ENCODE measurements at places on chromosomes 7 and 10.
A peak's percentile ranks its signal among the peaks of the same experiment; 100 is the strongest.

DNA sequence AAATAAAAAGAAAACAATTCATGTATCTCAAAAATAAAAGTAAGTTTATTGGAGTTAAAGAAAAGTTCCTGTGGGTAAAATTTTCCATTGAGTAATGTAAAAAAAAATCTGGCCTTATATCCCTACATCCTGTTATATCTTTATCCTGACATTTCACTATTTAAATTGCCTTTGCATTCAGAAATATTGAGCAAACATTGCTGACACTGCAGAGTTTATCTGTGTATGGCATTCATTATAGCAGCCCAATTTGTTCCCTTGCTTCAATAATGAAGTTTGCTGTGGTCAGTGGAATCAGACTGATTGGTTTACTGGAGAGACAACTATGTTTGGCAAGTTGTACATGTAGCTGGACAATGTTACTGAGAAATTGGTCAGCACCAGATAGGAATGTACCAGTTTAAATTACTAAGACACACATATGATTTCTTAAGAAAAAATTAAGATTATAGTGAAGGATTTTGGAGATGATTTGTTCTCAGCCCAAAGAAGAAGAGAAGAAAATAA lies 271.7 kb downstream of the ANKRD7 start:
- no peaks in the 10 kb centered on the region for H3K36me3 ChIP-seq
- H3K27ac ChIP-seq = no peak overlapping the region
- no peak for DNase-seq
- no peak overlapping the region for H3K4me3 ChIP-seq
- H3K4me1 ChIP-seq = no peaks in the 10 kb centered on the region
- no peaks in the 10 kb centered on the region for H3K27me3 ChIP-seq

GRCh38 chr10:28719789-28720436 lies 42.6 kb downstream of the BAMBI start:
- no peaks in the 10 kb centered on the region for H3K27me3 ChIP-seq
- no peaks in the 10 kb centered on the region for H3K36me3 ChIP-seq
- no peak overlapping the region for H3K4me3 ChIP-seq
- peak; percentile 41 for DNase-seq

DNA sequence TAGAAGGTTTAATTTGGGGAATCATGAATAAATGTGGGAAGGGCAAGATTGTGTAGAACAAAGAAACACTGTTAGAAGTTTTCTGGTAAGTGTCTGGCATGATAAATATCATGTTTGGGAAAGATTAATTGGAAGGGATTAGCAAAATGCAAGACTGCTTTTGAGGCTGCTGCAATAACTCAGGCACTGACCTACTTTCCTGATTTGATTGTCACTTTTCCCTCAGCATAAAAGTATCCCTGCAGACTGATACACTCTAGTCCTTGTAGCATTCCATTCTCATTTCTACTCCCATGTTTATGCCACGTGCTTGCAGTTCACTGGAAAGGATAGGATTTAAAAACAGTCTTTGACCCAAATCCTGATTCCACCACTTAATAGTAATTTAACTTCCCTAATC lies 303.3 kb upstream of the SEMA3A start:
- no peaks in the 10 kb centered on the region for H3K36me3 ChIP-seq
- no peaks in the 10 kb centered on the region for H3K27me3 ChIP-seq
- no peak overlapping the region for H3K4me3 ChIP-seq
- no peak for DNase-seq
- H3K27ac ChIP-seq = no peak overlapping the region

DNA sequence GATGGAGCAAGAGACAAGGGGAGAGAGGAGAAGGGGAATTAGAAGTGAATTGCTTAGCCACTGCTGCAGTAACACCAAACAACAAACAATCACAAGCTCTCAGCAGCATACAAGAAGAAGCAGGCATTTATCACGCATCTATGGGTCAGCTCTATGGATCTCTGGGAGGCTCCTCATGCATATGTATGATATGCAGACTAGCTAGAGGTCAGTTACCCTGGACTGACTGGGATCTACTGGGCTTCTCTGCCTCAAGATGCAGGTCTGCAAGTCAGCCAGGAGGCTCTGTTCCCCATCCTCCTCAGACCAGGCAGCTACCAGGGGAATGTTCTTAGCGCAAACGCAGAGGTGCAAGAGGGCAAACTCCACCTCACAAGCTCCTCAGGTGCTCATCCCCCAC lies 64.7 kb upstream of the SEM1 start:
- H3K4me3 ChIP-seq = no peak overlapping the region
- H3K27me3 ChIP-seq = peaks cover 4% of the 10 kb centered on the region
- no peak for DNase-seq
- H3K27ac ChIP-seq = no peak overlapping the region
- H3K36me3 ChIP-seq = no peaks in the 10 kb centered on the region

- no peaks in the 10 kb centered on the region for H3K27me3 ChIP-seq
- H3K4me3 ChIP-seq = no peak overlapping the region
- H3K4me1 ChIP-seq = peaks cover 38% of the 10 kb centered on the region
- H3K36me3 ChIP-seq = peaks cover 49% of the 10 kb centered on the region
Measured at GRCh38 chr7:1536743-1537534, 6.4 kb downstream of the MAFK start.

DNA sequence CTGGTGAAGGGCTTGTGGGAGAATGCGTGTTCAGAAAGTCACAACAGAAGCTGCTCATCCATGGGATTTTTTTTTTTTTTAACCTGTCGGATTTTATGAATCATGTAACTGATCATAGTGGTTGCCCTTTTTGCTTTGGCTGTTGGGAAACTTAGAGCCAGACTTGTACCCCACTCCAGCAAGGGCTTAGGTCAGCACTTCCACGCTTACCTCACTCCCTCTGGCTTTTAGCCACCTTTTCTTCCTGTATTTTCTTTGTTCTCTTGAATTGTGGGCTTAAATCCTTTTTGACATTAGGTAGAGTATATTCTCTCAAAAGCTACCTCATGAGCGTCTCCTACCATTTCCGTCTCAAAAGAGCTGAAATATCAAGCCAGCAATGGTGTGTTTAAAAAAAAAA lies 113.6 kb upstream of the BTBD16 start:
- no peak overlapping the region for H3K27ac ChIP-seq
- no peak overlapping the region for H3K4me3 ChIP-seq
- no peaks in the 10 kb centered on the region for H3K36me3 ChIP-seq
- DNase-seq = no peak
- H3K27me3 ChIP-seq = peaks cover 3% of the 10 kb centered on the region

Data from K562 (cell line).